Activated CD4-positive, alpha-beta T cell treated with anti-CD3 and anti-CD28 coated beads, Interleukin-2, Interleukin-4, amounts not matched to agents 100 ng/mL and 50 ng/mL, durations not matched to agents 16 hours and 8 hours (primary cell): ENCODE measurements at places on chromosomes 16 and 17.

DNA sequence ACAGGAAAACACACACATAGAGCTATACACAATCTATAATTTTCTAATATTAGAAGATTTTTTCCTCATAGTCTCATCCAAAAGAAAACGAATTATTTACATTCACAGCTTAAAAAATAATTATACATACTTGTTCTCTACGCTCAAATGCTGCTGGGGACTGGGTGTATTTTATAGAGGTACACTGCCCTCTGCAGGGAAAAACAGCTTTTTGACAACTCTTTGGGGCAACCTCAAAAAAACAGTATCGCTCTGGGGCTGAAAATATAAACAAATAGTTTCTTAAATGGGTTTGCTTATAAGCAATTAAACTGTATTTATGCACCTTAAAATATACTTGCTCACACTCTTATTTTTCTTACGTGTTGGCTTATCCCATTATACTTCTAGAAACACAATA, 261.8 kb upstream of the PSMD7 start:
- DNase-seq = peak; percentile 3

DNA sequence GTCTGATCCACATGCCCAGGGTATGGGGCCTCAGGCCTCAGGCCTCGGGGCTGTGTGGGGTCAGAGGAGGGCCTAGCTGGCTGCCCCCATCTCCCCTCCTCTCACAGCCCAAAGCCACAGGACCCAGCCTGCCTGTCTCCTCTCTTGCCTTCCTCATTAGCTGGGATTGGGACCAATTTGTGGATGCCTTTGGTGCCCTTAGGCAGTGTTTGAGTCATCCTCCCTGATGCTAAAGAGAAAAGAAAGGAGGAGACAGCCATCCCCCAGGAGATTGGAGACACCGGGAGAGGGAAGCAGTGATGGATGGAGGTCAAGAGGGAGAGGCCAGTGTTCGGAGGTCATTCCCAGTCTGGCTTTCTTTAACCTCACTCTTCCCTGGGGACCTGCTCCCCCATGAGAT, 23.3 kb upstream of the NOG start:
- no peak for DNase-seq

GRCh38 chr17:44115585-44116415, 7.6 kb downstream of the HDAC5 start:
- DNase-seq = no peak

DNA sequence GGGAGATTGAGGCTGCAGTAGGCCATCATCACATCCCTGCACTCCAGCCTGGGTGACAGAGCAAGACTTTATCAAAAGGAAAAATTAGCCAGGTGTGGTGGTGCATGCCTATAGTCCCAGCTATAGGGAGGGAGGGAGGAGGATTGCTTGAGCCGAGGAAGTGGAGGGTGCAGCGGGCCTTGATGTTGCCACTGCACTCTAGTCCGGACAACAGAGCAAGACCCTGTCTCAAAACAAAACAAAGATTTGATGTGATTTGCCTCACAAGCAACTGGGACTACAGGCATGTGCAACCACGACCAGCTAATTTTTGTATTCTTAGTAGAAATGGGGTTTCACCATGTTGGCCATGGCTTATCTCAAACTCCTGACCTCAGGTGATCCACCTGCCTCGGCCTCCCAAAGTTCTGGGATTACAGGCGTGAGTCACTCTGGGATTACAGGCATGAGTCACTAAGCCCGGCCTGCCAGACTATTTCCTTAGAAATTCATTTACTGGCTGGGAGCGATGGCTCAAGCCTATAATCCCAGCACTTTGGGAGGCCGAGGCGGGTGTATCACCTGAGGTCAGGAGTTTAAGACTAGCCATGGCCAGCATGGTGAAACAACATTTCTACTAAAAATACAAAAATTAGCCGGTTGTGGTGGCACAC, 11.5 kb downstream of the UBE2G1 start:
- no peak for DNase-seq

- DNase-seq = no peak
Observed at GRCh38 chr17:62619417-62620155, 7.9 kb upstream of the MRC2 start.

DNA sequence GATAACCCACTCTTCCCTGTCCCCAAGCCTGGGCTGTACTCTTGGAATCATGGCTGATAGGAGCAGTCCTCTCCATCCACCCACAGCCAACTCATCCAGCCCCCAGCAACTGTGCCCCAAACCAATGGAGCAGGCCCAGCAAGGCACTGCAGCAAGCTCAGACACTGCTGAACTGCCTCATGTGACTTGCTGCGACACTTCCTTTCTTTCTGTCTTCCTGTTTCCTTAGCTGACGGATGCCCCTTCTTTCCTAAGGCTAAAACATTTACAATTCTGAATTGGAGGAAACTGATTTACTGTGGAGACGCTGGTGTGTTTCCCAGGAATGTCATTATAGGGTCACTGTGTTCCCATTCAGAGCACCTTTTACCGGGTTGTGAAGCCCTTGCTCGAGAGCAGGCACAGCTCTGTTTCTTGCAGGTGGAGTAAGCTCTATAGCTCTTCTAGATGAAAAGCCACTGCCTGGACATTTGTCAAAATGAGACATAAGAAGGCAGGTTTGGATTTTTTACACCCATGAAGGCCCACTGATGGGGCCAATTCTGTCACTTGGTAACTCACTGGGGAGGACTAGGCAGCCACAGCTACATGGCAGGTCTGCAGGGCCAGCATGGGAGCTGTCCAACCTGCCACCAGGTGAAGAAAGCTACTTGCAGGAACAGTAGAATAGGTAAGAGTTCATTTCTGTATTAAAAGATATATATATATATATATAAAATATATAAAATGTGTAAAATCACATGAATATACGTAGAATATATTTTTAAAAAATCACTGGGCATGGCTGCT, 27.4 kb downstream of the TMEM11 start:
- no peak for DNase-seq

- no peak for DNase-seq
Observed at GRCh38 chr17:12618557-12618956, 47.1 kb upstream of the MYOCD start.

DNA sequence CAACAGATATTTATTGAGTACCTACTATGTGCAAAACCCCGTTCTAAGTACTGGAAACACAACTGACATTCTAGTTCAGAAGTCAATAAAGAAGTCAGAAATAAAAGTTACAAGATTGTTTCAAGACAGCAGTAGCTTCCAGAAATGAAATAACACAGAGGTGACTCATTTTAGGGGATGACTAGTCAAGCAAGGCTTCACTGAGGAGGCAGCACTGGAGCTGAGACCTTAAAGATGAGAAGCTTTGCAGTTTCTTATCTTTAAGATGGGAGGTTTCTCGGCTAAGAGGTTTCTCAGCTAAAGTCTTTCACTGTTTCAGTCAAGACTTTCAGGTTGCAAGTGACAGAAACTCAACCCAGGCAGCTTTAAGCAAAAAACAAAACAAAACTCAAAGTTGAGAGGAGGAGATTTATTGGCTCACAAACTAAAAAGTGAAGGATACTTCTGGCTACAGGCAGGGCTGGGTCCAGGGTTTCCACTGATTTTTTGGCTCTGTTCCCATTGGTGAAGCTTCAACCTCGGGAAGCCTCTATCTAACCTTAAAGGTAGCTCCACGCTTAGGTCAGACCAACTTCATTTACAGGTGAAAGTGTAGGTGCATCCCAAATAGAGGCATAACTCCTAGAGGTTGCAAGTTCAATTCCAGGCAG, 7.4 kb upstream of the MMP2 start:
- DNase-seq = peak; percentile 85

DNA sequence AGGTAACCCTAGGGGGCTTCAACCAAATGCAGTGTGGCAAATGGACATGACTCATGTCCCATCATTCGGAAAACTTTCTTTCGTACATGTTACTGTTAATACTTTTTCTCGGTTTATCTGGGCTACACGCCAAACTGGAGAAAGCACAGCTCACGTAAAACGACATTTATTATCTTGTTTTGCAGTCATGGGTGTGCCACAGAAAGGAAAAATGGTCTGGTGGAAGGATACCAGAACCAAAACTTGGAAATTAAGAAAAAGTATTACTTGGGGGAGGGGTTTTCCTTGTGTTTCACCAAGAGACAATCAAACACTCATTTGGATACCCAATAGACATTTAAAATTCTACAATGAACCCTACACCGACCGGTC, 23.6 kb downstream of the ALOX15B start:
- no peak for DNase-seq

GRCh38 chr17:19753661-19754463, 5.8 kb upstream of the ALDH3A1 start:
- no peak for DNase-seq

GRCh38 chr16:2174396-2175131, 19.0 kb downstream of the TRAF7 start:
- no peak for DNase-seq

GRCh38 chr17:3036800-3037199, 26.6 kb downstream of the OR1D5 start:
- no peak for DNase-seq

- no peak for DNase-seq
Observed at GRCh38 chr17:29710891-29711418, 88.2 kb upstream of the CORO6 start.

DNA sequence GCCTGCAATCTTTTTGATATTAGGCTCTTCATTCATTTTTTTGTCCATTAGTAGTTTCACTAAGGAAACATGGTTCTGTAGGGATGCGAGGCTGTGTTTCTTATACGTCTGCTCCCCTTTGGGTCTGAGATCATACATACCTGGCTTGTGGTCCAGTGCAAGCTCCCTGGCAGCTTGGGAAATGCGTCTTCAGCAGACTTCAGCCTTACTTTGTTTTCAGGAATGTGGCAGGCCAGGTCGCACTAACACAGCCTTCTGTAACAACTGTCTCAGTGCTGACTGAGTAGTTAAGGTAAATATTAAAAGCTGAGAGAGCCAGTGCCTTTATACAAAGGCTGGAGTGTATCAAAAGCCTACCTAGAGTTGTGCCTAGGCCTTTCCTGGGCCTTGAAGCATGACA, 970.5 kb upstream of the EEF2KMT start:
- no peak for DNase-seq

- peak; percentile 33 for DNase-seq
Observed at GRCh38 chr17:17403899-17404576, 72.8 kb upstream of the MED9 start.

GRCh38 chr17:57982452-57983170, 5.4 kb downstream of the VEZF1 start:
- no peak for DNase-seq

GRCh38 chr17:63425483-63425882, 20.6 kb downstream of the CYB561 start:
- DNase-seq = peak; percentile 80

DNA sequence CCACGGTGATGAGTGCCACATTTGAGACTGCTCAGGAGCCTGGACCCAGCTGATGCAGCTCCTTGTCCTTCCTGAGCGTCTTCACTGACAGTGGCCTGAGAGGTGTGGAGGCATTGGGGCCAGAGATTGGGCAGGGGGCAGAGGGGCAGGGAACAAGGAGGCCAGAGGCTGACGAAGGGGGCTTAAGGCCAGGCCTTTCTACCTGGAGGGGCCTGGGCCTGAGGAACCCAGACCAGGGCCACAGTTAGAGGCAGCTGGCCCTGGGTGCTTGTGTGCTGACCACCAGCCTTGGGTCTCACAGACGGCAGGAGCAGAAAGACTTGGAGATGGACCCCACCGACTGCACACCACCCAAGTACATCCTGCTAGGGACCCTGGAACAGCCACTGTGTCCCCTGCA, 168.2 kb upstream of the ZNF267 start:
- DNase-seq = no peak

DNA sequence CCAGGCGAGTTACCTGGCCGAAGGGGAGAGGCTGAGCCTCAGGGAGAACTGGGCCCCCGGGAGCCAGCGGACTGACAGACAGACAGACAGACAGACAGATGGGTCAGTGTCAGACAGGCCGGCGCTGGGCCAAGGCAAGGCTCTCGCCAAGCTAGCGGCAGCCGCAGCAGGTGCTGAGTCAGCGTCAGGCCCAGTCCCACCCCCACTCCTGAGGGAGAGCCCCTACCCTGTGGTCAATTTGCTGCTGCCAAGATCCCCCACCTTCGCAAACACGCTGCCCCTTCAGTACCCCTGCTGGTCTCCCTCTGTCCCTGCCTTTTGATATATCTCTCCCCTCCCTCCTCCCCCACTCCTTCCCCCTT, 1.5 kb downstream of the FGF11 start:
- no peak for DNase-seq

DNA sequence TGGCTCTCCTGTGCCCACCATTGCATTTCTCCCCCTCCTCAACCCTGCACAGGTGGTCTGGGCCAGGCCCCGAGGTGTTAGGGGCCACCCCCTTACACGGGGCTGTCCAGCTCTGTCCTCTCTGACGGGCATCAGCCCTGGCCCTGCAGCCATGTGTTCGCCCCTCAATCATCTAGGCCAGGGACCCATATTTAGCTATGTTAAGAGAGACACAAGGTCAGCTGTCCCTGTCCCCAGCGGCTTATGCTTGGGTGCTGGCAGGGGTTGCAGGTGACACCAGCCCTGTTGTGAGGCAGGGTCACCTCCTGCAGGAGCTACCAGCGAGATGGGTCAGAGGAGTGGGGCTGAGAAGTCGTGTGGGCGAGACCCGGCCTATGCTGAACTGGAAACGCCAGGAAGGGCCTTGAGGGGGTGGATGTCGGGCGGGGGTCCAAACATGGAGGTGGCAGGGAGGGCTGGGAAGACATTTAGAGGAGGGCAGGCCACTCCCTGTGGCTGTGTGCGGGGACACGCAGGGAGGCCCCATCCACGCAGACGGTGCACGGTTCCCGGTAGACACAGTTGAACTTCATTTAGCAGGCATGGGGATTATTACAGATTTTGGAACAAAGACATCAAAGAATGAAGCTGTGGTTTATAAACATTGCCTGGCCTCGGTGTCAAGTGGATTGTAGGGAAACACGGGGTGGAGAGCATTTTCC, 133.2 kb upstream of the CHMP6 start:
- DNase-seq = no peak
